ENCODE measurements at places on chromosomes 4 and X.

- H3K4me1 ChIP-seq: peaks cover 2% of the 10 kb centered on the region
- no peaks in the 10 kb centered on the region for H3K36me3 ChIP-seq
- H3K4me3 ChIP-seq: no peak overlapping the region
- no peak for DNase-seq
These were observed 98.5 kb downstream of the NSUN7 start for GRCh38 chr4:40848251-40848650.

DNA sequence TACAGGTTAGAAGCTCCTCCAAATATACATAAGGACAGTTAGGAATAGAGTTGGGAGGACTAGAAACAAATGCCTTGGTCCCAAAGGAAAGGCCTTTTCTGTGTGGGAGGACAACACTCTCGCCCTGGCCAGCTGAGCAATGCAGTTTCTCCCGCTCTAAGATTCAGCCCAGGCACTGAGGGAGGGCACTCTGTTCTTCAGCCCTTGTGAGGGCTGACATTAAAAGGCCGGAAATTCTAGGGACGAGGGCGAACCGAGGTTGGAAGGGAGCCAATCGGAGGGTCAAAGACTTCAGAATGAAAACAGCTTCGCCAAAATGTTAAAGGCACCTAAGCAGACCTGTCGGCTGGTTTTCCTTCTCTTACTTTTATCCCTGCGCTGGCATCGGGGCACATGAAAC is 2.9 kb upstream of the PTCHD1 start:
- H3K27ac ChIP-seq: no peak overlapping the region
- DNase-seq: no peak
- peaks cover 10% of the 10 kb centered on the region for H3K4me1 ChIP-seq
- no peak overlapping the region for H3K4me3 ChIP-seq

DNA sequence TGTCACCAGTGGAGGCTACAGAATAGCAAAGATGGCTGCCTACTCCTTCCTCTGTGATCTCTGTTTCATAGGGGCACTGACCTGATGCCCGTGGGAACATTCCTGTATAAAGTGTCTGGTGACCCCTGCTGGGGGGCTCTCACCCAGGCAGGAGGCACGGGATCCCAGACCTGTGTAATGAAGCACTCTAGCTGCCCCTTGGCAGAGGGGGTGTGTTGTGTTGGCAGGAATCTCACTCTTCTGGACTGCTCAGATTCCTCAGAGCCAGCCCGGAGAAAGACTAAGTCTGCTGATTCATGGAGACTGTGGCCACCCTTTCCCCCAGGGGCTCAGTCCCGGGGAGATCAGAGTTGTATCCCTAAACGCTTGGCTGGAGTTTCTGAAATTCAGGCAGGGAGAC is 648.3 kb downstream of the SPRY1 start:
- no peak for DNase-seq
- H3K4me1 ChIP-seq: no peaks in the 10 kb centered on the region
- no peaks in the 10 kb centered on the region for H3K36me3 ChIP-seq
- no peaks in the 10 kb centered on the region for H3K27me3 ChIP-seq

- H3K27ac ChIP-seq: no peak overlapping the region
- H3K27me3 ChIP-seq: no peaks in the 10 kb centered on the region
These were observed 42.3 kb upstream of the SRPX start for GRCh38 chrX:38262715-38263620.

DNA sequence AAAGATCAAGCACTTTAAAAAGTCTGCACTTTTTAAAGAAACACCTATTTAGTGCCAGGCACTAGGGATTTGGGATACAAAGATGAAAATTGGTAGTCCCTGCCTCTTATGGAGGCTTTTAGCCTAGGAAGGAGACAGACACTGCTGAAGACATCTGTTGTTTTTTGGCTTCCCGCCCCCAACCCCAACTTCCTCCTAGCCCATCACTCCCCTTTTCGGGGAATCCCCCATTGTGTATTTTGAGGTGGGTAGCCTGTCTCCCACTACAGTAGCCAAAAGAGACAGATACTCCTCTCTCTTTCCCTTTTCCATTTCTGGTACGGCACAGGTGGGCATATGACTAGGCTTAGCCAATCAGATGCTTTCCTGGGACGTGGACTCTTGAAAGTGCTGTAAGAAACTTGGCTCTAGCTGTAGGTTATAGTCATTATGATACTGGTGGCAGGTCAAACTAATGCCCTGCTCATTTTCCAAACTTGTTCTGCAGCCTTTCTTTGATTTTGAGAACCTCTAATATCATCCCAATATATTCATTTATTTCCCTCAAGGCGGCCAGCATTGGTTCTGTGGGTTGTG is 194.6 kb upstream of the RBPJ start:
- DNase-seq: no peak
- peak overlapping the region; percentile 59 for H3K4me3 ChIP-seq
- no peak overlapping the region for H3K27ac ChIP-seq
- H3K4me1 ChIP-seq: peaks cover 7% of the 10 kb centered on the region
- no peaks in the 10 kb centered on the region for H3K36me3 ChIP-seq

GRCh38 chrX:19886883-19887531 is 393 bp downstream of the SH3KBP1 start:
- peaks cover 2% of the 10 kb centered on the region for H3K36me3 ChIP-seq
- peak overlapping the region; percentile 89 for H3K4me3 ChIP-seq
- H3K27ac ChIP-seq: peak overlapping the region; percentile 86
- no peaks in the 10 kb centered on the region for H3K27me3 ChIP-seq
